Right lobe of liver (tissue), 6 donors: ENCODE measurements at places on chromosomes 16 and 17.

- no peak for DNase-seq
Measured at GRCh38 chr16:88649195-88649923, 1.5 kb downstream of the CYBA start.

DNA sequence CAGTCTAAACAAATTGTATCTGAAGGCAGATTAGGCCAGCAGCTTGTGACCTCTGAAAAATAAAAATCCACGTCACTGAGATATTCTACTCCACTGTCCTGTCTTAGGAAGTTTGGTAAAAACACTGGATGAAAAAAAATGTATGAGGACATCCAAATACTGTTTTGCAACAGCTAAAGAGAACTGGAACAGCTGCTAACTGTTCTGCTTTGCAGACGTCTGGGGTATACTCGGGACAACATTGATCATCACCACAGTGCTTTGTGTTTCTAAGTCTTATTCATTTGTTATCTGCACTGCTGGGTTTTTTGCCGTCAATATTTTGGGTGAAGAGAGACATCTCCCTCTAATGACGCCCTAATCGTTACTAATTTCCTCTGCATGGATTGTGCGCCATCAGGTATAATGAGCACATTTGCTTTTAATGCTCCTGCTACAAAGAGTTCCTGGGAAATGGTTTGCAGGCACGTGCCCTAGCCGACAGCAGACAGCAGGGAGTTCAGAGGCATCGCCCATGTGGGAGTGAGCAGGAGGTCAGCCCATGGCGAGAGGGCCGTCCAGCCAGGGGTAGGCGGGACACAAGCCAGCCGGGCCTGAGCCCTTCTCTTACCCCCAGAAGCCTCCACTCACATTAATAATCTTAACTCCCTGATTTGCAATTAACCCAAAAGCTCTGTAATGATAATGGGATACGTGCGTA, 87.0 kb downstream of the CBLN1 start:
- DNase-seq, result no peak

GRCh38 chr17:65027305-65027704, 29.2 kb downstream of the GNA13 start:
- no peak for DNase-seq

- no peak for DNase-seq
Measured at GRCh38 chr17:47720196-47720595, 12.8 kb upstream of the TBX21 start.

GRCh38 chr17:27605409-27605808, 25.6 kb upstream of the LGALS9 start:
- no peak for DNase-seq

- no peak for DNase-seq
Measured at GRCh38 chr16:87350681-87351319, 32.8 kb downstream of the FBXO31 start.

DNA sequence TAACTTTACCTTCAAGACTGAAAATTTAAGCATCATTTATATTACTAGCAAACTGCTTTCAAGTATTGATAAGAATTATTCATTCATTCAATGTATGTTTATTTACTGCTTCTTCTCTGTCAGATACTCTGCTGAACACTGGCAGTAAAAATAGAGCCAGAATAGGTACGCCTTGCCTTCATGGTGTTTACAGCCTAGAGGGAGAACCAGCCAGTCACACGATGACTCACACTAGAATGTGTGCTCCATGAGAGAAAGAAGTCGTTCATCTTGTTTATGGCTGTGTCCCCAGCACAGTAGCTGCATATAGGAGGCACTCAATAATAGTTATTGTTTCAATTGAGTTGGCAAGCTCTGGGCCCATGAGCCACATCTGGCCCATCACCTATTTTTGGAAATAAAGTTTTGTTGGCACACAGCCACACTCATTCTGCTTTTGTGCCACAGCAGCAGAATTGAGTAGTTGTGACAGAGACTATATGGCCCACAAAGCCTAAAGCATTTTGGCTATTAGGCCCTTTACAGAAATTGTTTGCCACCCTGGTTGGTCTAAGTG, 84.2 kb downstream of the TMC6 start:
- no peak for DNase-seq

- no peak for DNase-seq
Measured at GRCh38 chr16:68960910-68961309, 117.6 kb downstream of the TANGO6 start.

- DNase-seq, result no peak
Measured at GRCh38 chr17:15973834-15974233, 25.7 kb downstream of the ZSWIM7 start.

- no peak for DNase-seq
Measured at GRCh38 chr16:10539236-10539635, 41.2 kb downstream of the EMP2 start.

DNA sequence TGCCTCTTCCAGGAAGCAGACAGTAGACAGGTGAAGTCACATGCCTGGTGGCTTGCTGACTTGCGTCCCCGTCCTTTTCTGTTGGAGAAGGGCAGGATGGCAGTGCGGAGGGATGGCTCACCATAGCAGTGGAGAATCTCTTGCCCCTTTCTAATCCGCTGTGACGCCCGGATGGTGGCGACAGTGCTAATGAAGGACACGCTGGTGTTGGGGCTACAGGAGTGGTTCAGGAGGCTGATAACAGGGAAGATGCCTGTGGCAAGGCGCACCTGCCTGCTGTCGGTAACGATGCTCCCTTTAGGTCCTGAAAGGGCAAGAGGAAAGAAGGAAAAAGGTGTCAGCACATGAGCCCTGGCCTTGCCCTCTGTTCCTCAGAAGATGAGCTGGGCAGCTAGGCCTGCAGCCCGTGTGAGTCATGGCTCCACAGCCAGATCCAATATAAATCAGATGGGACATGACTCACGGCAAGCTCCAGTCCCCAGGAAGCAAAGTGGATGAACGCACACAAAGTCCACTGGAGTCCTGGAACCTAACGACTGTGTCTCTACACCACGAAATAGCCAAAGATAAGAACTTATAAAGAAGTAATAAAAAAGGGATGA, 25.5 kb downstream of the SERPINF1 start:
- no peak for DNase-seq

GRCh38 chr17:45006927-45007461, 38.9 kb upstream of the C1QL1 start:
- no peak for DNase-seq

GRCh38 chr16:11494433-11494832, 92.3 kb downstream of the LITAF start:
- no peak for DNase-seq

- DNase-seq, result no peak
Measured at GRCh38 chr17:44529864-44530263, 26.7 kb upstream of the GPATCH8 start.

DNA sequence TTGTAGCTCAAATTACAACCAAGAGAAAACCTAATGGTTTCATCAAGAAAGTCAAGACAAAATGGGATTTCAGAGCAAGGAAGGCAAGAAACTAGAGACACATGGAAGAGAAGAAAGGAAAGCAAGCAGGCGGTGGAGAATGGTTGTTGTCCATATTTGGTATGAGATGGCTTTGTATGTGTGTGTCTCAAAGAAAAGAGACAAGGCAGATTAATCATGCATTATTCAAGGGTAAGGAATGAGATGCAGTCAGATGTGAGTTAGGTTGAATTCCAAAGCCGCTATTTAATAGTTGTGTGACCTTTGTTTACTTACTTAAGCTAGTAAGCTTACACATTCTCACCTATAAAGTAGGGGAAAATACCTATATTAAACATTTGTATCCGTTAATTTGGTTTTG, 1029.6 kb downstream of the CDH11 start:
- no peak for DNase-seq

DNA sequence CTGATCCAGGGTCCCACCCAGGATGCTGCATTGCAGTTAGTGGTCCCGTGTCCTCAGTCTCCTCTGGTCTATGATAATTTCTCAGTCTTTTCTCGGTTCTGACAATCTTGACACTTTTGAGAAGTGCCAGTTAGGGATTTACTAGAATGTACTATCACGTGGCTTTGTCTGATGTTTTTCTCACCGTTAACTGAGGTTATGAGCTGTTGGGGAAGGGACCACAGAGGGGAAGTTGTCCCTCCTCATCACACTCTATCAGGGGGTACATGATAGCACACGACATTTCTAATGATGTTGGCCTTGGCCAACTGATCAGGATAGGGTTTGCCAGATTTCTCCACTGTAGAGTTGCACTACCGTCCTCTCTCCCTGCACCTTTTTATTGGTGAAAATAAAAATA, 250.9 kb upstream of the SDK2 start:
- no peak for DNase-seq

DNA sequence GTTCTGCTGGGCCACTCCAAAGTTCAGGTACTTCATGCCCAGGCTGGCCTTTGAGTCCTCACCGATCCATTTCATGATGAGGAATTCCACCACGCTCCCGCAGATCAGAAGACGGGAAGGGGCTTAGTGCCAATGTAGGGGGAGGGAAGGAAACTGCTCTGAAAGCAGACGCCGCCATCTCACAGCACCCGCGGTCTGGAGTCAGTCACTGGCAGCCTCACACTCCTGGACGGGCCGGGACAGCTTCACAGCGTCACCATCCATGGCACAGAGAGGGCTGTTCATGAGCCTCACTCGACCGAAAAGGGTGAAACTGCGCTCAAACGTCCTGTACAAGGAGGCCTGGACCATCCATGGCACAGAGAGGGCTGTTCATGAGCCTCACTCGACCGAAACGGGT, 62.0 kb downstream of the RPH3AL start:
- DNase-seq, result peak; percentile 22

DNA sequence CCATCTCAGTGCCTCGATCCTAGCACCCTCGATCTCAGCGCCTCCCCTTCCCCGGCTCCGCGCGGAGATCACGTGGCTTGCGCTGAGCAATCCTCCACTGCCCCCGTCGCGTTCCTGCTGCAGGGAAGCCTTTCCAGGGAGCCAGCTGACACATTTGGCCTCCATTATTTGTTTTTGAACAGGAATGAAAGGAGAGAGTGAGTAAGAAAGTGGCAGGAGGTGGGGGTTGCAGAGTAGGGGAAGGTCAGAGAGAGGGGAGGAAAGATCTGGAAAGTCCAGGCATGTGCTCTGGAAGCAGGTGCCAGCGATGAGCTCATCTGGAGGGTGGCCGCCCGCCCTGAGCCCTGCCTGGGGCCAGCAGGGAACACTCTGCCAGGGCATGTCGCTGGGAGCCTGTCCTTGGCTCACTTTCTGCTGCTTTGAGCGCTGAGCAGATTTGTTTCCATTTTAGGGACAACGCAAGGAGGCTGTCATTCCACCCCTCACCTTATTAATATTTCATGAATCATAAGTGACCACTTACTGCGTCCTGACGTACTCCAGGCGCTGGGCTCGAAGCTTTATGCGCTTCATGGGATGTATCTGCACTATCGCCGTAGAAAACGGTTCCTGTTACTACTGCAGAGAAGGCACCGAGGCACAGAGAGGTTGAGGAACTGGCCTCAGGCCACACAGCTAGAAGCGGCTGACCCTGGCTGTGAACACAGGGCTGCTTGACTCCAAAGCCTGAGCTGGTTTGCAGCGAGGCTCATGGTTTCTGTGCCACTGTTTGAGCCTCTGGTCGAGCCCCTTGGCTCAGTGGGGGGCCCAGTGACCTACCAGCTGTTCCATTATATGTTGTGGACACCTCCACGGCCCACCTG, 283.1 kb downstream of the SEC14L1 start:
- peak; percentile 88 for DNase-seq

- no peak for DNase-seq
Measured at GRCh38 chr17:51608251-51608933, 348.0 kb downstream of the UTP18 start.

GRCh38 chr16:51225878-51226277, 74.8 kb upstream of the SALL1 start:
- DNase-seq, result no peak

DNA sequence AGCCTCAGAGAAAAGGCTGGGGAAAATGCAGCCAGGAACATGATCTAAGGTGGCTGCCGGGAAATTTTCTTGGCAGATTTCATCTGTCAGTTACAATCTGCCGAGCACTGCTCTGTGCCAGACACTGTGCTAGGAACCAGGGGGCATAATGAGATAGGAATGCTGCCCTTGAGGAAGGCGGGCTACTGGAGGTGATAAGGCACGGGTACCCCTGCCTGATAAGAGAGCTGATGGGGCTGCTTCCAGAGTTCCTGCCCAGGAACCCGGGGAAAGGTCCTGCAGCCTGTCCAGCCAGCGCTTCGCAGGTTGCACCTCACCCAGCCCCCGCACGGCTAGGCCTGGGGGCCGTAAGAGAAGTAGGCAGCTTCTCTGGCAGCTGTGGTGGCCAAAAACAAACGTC, 3.1 kb downstream of the SCNN1G start:
- DNase-seq, result no peak

GRCh38 chr17:11622492-11622891, 24.2 kb downstream of the DNAH9 start:
- no peak for DNase-seq

- DNase-seq, result no peak
Measured at GRCh38 chr17:12567077-12568053, 98.3 kb upstream of the MYOCD start.

GRCh38 chr17:7416323-7416722, 3.8 kb upstream of the SPEM1 start:
- DNase-seq, result no peak

DNA sequence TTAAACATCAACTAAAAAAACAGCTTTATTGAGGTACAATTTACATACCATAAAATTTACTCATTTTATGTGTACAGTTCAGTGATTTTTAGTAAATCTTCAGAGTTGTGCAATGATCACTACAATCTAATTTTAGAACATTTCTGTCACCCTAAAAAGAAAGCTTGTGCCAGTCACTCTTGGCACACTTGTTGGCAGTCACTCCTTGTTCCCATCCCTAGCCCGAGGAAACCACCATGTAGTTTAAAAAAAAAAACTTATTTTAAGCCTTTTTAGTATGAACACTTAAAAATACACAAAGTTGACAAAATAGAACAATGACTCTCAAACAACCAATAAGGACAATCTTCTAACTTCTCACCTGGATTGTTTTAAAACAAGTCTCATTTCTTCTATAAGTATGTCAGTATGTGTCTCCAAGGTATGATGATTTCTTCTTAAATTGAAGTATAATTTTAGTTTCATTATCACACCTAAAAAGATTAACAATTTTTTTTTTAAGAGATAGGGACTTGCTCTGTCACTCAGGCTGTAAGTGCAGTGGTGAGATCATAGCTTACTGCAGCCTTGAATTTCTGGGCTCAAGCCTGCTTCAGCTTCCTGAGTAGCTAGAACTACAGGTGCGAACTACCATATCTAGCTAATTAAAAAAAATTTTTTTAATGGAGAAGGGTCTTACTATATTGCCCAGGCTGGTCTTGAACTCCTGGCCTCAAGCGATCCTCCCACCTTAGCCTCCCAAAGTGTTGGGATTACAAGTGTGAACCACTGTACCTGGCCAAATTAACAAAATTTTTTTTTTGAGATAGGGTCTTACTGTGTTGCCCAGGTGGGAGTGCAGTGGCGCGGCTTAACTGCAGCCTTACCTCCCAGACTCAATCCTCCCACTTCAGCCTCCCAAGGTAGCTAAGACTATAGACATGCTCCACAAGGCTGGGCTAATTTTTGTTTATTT, 53.2 kb downstream of the PPM1E start:
- no peak for DNase-seq

GRCh38 chr16:52832771-52833170, 219.9 kb downstream of the CHD9NB start:
- DNase-seq, result no peak
